Tongue (tissue), 3 donors: ENCODE measurements at places on chromosomes 4 and X. TPM values are rescaled to one million over a fixed set of nuclear protein-coding genes. Genes with fewer than 3 reads are reported as not detected.

DNA sequence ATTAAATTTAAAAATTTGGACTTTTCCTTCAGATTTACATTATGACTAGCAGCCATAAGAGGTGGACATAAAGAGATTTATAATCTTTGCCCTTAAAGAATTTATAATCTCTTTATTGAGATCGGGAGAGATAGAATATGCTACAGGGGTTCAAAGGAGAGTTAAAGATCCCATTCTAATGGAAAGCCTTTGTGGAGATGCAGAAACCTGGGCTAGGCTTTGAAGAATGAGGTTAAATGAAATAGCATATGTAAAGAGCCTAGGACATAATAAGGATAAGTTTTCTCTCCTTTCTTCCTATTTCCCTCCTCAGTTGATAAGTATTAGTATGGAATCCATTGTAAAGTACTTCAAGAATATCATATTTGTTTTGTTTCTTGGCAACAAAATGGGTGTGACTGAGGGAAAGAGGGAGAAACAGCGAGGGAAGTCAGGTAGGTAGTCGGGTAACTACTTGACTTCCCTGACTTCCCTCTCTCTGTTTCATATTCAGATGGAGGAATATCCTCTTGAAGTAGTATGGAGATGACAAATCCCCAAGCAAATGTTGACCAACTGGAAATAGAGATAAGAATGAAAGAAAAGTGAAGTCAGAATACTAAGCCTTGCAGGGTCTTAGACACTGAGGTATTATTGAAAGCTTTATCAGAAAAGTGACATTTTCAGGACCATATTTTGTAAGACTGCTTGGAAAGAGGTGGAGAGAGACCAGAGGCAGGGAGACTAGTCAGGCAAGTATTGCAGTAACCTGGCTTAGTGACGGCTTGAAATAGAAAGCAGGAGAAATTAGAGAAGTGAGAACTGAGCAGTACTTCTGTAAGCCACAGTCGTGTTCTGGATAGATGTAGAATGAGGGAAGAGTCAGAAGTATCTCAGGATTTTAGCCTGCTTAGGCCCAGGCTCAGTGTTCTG is 82.9 kb downstream of the PDLIM5 start:
- DNase-seq: no peak

GRCh38 chr4:7947927-7948326 is 8.3 kb upstream of the AFAP1 start:
- no peak for DNase-seq

DNA sequence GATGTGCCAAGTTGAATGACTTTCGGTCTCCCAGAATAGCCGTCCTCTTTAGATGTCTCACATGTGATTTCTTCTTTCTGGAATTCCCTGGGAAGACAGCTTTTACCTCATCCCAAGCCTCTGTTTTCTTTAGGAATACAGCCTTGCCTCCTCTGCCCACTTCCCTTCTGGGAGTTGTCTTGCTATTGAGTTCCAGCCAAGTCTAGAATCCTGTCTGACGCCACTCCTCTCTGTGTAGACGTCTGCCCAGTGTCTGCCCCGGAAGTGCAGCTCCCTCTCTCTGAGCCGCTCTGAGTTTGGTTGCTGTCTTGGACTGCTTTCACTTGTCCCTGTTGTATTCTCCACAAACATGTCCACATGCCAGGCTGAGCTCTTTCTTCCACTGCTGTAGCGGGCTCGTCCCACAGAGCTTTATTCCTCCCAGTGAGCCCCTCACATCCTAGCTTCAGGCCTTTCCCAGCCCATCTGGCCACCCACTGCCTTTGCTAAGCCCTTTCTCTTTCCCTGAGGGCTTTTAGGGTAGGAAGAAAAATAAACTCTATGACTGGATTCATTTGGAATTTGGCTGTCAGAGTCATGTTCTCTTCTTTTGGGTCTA is 9.0 kb upstream of the IGFBP7 start:
- peak; percentile 40 for DNase-seq

- DNase-seq: no peak
These were observed 20.7 kb downstream of the UBE2K start for GRCh38 chr4:39718366-39719323.

The ARAP2 gene
- 41.1 TPM for total RNA-seq

GRCh38 chr4:188016754-188017153 is 21.2 kb downstream of the ZFP42 start:
- no peak for DNase-seq

The FAAH2 gene
- total RNA-seq: 3.3 TPM

DNA sequence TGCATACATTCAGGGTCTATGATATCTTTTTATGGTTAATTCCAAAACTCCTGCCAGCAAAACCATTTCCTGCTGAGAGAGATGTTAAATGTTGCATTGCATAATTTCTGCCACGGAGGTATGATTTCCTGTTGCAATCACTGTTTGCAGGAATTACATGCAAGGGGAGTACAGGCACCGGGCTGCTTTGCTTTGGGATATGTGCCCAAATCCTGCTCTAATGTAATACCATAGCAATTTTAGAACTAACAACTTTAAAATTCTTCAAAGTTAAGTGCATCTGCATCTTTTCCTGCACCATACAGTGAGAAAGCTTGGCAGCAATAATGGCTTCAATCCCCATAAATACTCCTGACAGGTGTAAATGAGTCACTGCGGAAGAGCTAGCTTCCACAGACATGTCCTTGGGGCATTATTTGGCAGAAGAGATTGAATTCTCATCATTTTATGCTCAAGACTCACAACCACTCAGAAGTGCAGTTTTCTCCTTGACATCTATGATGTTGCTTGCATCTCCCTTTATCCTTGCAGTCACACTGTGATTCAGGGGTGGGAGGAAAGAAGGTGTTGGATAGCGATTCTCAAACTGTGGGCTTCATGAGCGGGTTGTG is 29.6 kb downstream of the TRIM2 start:
- DNase-seq: peak; percentile 89

The NOA1 gene
- 16.5 TPM for total RNA-seq

DNA sequence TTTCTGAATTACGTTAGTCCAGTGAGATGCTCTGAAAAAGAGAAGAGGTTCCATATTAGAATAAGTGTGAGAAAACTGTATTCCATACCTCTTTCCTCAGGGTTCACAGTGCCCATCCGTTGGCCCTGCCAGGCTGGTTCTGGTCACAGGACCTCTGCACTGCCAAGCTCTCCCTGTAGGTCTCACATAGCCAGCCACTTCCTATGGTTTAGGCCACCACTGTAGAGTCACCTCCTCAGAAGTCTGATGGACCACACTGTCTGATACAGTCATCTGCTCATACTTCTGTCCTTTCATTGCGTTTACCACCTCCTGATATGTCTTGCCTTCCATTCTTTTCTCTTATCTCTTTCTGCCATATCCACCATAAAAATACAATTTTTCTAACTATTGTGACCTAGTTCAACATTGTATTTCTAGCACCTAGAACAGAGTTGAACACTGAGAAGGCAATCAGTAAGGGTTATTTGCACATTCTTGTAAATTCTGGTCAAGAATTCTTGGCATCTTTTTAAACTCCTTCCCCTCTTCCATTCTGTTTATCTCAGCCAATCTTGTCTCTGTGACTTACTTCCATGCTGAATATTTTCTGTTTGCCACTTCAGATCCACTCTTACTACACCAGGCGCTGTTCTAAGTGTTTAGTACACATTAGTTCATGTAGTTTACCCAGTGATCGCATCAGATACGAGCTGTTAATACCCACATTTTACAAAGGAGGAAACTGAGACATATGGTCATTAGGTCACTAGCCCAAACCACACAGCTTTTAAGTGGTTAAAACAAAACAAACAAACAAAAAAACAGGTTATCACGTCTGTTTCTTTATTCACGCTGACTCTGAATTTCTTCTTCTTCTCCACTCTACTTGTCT is 125.6 kb downstream of the CBR4 start:
- DNase-seq: no peak

GRCh38 chrX:8887004-8887403 is 85.8 kb upstream of the FAM9A start:
- no peak for DNase-seq

DNA sequence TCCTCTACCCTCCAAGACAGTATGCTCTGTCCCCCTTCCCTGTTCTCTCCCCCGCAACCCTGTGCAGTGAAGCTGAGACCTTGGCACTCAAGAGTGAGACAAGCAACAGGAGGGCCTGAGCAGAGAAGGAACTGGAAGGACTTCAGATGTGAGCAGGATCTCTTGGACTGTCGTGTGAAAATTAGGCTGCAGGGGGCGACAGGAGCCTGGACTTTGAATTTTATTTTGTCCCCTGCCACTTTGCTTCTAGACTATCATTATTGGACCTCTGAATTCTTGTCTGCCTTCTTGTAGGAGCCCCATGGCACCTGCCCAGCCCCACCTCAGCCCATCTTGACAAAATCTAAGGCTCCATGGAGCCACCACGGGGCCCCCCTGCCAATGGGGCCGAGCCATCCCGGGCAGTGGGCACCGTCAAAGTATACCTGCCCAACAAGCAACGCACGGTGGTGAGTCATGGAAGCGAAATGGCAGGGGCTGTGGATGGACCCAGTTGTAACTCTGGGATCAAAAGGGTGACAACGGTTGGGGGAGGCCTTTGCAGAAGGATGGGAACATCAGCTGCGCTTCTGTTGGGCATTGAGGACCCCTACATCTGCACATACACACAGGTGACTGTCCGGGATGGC is 1.7 kb downstream of the ARAF start:
- peak; percentile 17 for DNase-seq

- no peak for DNase-seq
These were observed 164.1 kb downstream of the DTHD1 start for GRCh38 chr4:36445480-36445879.

The SPANXA2 gene
- not detected for total RNA-seq

DNA sequence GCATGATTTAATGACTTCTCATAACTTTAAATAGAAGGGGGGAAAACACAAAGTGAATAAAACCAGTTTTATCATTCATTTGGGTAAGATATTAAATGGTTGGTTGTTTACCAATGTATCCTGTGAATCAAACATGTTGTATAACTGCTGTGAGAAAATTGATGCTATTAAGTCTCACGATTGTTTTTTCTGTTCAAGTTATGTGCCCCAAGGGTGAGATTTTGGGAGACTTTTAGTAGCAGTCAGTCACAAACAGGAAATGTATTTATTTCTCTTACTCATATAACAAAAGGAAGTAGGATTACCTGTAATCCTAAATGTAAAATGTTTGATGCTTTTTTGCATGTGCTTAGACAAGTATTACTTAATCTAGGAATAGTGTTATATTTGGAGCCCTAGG is 39.2 kb downstream of the MTHFD2L start:
- no peak for DNase-seq

GRCh38 chr4:181566490-181566889 is 676.7 kb upstream of the TENM3 start:
- peak; percentile 91 for DNase-seq

DNA sequence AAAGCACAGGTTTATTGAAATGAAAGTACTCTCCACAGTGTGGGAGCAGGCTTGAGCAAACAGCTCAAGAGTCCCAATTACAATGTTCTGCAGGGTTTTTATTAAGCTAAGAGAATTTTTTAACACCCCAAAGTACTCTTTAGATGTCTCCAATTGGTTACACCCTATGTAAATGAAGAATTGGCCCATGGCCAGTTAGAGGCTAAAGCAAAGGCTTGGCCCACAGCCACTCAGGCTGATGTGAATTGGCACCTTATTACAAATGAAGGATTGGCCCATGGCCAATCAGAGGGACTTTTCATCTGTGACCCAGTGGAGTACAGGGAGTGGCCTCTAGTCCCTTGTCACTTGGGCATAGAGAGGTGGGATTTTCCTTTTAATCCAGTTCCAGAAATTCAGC is 30.1 kb upstream of the IQCM start:
- peak; percentile 7 for DNase-seq
